ENCODE measurements at places on chromosomes 2 and 18.

DNA sequence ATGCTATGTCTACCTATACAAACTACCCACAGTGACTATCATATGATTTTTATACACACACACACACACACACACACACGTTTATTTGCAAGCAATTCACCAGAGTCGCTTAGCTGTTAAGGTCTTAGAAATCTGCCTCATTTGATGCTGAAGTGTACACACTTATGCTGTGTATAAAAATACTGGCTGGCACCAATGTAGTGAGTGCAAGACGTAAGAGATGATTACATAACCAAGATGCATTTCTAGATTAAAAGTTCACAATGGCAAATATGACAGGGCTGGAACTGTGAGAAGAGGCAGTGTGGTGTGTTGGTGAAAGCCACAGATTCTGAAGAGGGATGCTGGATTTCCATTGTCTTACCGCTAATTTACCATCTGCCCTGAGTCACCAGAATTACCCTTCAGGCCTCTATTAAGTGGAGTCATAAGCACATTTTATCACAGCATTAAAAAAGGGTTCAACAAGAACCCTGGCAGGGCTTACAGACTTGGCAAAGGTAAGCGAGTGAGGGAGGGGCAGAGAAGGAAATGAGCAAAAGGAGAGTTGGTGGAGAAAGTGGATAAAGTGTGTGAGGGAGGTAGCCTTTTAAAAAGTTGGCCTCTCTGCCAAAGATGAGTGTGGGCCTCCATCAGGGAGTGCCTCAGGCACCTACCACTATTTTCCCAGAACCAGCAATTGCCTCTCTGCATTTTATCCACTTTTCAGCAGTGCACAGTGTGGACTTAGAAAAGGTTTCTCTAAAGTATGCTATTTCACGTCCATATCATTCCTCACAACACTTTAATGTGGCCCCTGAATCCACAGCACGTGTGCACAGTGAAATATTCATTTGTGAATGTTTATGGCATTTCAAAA, 21.5 kb downstream of the MEIS1 start:
- no peak for DNase-seq

DNA sequence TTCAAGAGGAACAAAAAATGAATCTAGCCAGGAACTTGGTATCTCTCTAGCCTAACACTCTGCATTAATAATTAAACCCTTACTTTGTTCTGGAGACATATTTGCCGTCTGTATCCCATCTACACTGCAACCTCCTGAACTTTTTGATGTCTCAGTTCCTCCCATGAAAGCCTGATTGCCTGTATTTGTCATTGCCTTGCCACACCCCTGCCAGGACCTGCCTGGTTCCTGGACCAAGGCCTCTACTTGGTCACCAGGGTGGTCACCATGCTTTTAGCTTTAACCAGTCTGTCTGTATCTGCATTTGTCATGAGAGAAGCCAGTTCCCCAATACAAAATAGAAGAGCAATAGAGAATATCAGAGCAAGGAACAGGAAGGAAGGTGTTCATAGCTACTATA, 58.8 kb upstream of the NOL4 start:
- DNase-seq, result no peak

GRCh38 chr2:81853341-81853740, 1548.8 kb upstream of the LRRTM1 start:
- no peak for DNase-seq

GRCh38 chr2:131043199-131044074, 49.8 kb downstream of the FAM168B start:
- DNase-seq, result no peak

DNA sequence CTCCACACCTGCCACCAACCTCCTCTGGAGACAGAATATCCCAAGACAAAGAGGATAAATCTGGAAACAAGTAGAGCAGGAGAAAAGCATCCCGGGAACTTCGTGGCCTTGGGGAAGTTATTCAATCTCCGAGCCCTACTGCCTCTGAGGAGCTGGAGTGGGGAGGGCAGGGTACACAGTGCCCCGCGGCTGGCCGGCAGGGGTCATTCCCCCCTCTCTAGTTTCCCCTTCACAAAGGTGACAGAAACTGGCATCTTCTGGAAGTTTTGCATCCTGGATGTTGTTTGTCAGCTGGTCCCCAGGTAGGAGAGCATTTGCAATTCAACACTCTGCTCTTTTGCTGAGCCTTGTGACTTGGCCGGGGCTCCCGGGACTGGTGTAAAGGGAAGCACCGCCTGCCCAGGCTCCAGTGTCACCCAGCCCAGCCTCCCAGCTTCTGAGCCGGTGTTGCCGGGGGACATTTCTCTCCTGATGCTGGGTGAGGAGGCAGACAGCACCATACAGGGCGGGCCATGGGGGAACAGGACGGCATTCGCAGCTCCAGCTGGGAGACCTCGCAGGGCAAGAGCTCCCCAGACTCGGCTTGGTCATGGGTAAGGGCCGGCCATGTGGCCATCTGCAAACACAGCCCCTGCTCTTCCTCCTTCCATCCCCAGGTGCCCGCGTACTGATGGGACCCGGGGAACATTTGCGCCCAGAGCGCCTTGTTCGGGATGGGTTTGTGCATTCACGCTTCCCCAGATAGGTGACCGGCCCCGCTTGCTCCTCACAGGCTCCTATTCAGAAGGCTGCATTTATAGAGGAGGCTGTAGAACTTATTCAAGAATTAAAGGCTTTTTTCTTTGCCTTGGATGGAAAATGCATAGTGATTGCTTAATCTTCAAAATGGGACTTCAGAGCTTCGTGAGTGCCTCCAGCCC, 7.4 kb upstream of the NTSR2 start:
- DNase-seq, result no peak

DNA sequence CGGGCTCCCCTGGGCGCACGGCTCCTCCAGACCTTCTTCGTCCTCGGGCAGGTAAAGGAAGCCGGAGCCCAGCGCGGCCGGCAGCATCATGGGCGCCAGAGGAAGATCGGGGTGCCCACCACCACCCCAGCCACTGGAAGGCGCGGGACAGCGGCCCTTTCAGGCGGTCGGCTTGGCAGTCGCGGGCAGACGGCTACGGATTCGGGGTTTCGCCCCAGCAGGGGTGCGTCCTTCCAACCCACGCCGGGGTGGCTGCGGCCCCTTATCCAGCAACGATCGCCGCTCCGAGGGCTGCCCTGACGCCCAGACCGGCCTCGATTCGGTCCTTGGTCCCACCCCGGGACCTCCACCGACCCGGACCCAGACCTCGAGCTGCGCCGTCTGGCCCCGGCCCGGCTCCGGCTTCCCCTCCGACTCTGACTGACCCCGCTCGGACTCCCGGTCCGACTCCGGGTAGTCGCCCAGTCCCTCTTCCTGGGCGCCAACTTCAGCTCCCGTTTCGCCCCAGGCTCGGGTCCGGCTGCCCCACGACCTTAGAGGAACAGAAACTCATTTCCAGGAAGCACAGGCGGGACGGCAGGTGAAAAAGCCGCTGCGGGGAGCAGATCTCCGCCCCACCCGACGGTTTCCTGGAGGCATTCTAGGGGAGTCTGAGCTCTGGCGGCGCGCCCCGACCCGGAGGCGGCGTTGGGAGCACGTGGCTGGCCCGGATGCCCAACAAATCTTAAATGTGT, 30.2 kb upstream of the SSB start:
- DNase-seq, result no peak

Data from stimulated activated CD8-positive, alpha-beta memory T cell treated with anti-CD3 and anti-CD28 coated beads, Interleukin-15, amount 100 ng/mL, for 48 hours (primary cell).